ENCODE measurements at places on chromosomes 3 and 15. TPM values are rescaled to one million over a fixed set of nuclear protein-coding genes. Genes with fewer than 3 reads are reported as not detected.

The ZWILCH gene
- total RNA-seq = 21.8 TPM

The LYZL4 gene
- not detected for total RNA-seq

DNA sequence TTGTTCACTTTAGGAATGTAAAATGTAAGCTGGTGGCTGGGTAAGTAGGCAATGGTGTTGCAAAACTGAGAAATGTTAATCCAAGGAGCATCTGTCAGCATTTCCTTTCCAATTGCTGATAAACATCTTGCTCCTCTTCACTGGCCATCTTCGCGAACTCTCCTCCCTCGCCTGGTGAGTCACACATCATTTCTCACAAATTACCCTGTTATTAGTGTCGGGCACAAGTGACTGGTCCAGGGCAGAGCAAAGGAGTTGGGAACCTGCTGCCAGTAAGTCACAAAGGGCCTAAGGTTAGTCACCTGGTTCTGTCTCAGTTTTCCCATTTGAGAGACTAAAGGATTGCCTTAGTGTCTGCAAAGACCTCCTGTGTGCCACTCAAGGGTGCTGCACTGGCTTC, 13.0 kb downstream of the CERS3 start:
- H3K4me1 ChIP-seq = peaks cover 18% of the 10 kb centered on the region
- no peak for DNase-seq
- H3K27ac ChIP-seq = no peak overlapping the region
- no peak overlapping the region for H3K4me3 ChIP-seq
- H3K36me3 ChIP-seq = no peaks in the 10 kb centered on the region

DNA sequence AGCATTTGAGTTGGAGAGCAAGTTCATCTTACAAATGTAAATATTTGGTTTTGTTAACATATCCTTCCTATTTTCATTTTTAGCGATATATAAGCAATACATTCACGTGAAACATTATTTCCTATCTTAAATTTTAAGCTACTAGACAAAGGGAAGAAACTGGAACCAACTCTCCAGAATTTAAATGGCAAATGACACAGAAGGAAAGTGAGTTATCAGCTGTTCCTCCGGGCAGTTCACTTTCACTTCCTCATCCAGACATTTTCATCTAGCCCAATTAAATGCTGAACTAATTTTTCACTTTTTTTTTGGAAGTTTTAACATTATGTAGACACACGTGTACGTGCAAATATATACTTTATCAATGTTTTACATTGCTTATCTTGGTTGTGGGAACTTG, 58.7 kb downstream of the MORC1 start:
- no peaks in the 10 kb centered on the region for H3K36me3 ChIP-seq
- no peaks in the 10 kb centered on the region for H3K27me3 ChIP-seq
- H3K4me3 ChIP-seq = no peak overlapping the region
- H3K4me1 ChIP-seq = no peaks in the 10 kb centered on the region
- no peak for DNase-seq
- no peak overlapping the region for H3K27ac ChIP-seq

GRCh38 chr3:11690863-11691766, 47.4 kb upstream of the VGLL4 start:
- DNase-seq = no peak
- H3K4me1 ChIP-seq = no peaks in the 10 kb centered on the region
- no peaks in the 10 kb centered on the region for H3K36me3 ChIP-seq
- H3K27me3 ChIP-seq = peaks cover 3% of the 10 kb centered on the region
- H3K27ac ChIP-seq = peak overlapping the region; percentile 6
- no peak overlapping the region for H3K4me3 ChIP-seq

- no peak overlapping the region for H3K4me3 ChIP-seq
- peaks cover 5% of the 10 kb centered on the region for H3K36me3 ChIP-seq
- DNase-seq = no peak
- no peak overlapping the region for H3K27ac ChIP-seq
These were observed 7.3 kb downstream of the CYP19A1 start for GRCh38 chr15:51331141-51331540.
